ENCODE measurements at places on chromosomes 2 and 18. TPM values are rescaled to one million over a fixed set of nuclear protein-coding genes. Genes with fewer than 3 reads are reported as not detected.

Gene LOXHD1
- total RNA-seq, result not detected

Gene BIRC6
- total RNA-seq, result 208 TPM

Gene ST6GAL2
- not detected for total RNA-seq

Gene ALKAL2
- total RNA-seq, result not detected

Gene ITGA4
- total RNA-seq, result 86.9 TPM

Gene TUBA3E
- total RNA-seq, result not detected

Gene B3GNT7
- total RNA-seq, result under 0.01 TPM

Gene UGT1A3
- not detected for total RNA-seq

Gene TMEM17
- total RNA-seq, result 5.3 TPM

Gene GAL3ST2
- total RNA-seq, result 0.34 TPM

Gene BMP10
- not detected for total RNA-seq

Gene RAPH1
- total RNA-seq, result 17.1 TPM

Gene HOXD3
- total RNA-seq, result 0.36 TPM

Gene IL1A
- not detected for total RNA-seq

Gene SULT1C4
- total RNA-seq, result not detected

Gene SERPINB4
- total RNA-seq, result not detected

Gene EPHA4
- 32.0 TPM for total RNA-seq

Gene YES1
- total RNA-seq, result 46.1 TPM

Gene IMPA2
- 38.2 TPM for total RNA-seq

Gene CCDC138
- total RNA-seq, result 8.4 TPM

Gene RAB31
- total RNA-seq, result 14.2 TPM

Gene PDCD1
- not detected for total RNA-seq

Gene MARCO
- total RNA-seq, result not detected

Gene ACOXL
- total RNA-seq, result not detected
